ENCODE measurements at places on chromosomes 11 and 22. TPM values are rescaled to one million over a fixed set of nuclear protein-coding genes. Genes with fewer than 3 reads are reported as not detected.

Gene MAJIN
- not detected for total RNA-seq

Gene PRODH
- 0.55 TPM for total RNA-seq

Gene LRFN4
- 3.9 TPM for total RNA-seq

Gene CDC45
- total RNA-seq, result 44.2 TPM

Gene KCTD14
- 0.80 TPM for total RNA-seq

Gene SLC25A18
- total RNA-seq, result not detected

Gene ELFN2
- 0.40 TPM for total RNA-seq

Gene ZNF202
- 7.6 TPM for total RNA-seq

Gene DERL3
- 0.26 TPM for total RNA-seq

Gene LIPT2
- total RNA-seq, result 9.3 TPM

Gene RFPL3
- not detected for total RNA-seq

Gene MRGPRF
- 0.11 TPM for total RNA-seq

Gene GRM5
- total RNA-seq, result 0.05 TPM

Gene IGLL1
- total RNA-seq, result not detected

Gene APOL5
- total RNA-seq, result not detected

Gene WNT11
- total RNA-seq, result 0.08 TPM

Gene TENM4
- total RNA-seq, result 0.08 TPM

Gene JHY
- total RNA-seq, result 3.3 TPM

Gene P2RY2
- not detected for total RNA-seq

Gene GAL
- not detected for total RNA-seq

Gene NFAM1
- total RNA-seq, result not detected

Gene TMEM86A
- total RNA-seq, result 5.3 TPM

Gene TRIM48
- total RNA-seq, result 3.0 TPM

Gene HEPHL1
- total RNA-seq, result not detected

Gene MISFA
- total RNA-seq, result 1.4 TPM

Gene C11orf91
- not detected for total RNA-seq

Gene FXYD2
- total RNA-seq, result not detected

Gene DAGLA
- total RNA-seq, result 0.98 TPM

Gene PAK1
- total RNA-seq, result 29.0 TPM

Gene MMP13
- not detected for total RNA-seq

Gene GPHA2
- total RNA-seq, result not detected

Gene SLC22A8
- not detected for total RNA-seq

Gene MS4A7
- not detected for total RNA-seq

Gene FDX1
- 11.1 TPM for total RNA-seq

Gene PRG3
- total RNA-seq, result not detected

Gene CALCA
- not detected for total RNA-seq

Gene ROBO4
- not detected for total RNA-seq

Gene EXPH5
- total RNA-seq, result 0.71 TPM

Gene TIMM10
- 48.5 TPM for total RNA-seq

Gene PLEKHB1
- 48.5 TPM for total RNA-seq

Gene TRIM51
- total RNA-seq, result 23.9 TPM

Gene OR10A2
- total RNA-seq, result not detected

Measured in SK-MEL-5 (cell line).